ENCODE measurements at places on chromosomes 4 and X.

- DNase-seq = no peak
Observed at GRCh38 chr4:94722748-94723147, 35.0 kb upstream of the BMPR1B start.

DNA sequence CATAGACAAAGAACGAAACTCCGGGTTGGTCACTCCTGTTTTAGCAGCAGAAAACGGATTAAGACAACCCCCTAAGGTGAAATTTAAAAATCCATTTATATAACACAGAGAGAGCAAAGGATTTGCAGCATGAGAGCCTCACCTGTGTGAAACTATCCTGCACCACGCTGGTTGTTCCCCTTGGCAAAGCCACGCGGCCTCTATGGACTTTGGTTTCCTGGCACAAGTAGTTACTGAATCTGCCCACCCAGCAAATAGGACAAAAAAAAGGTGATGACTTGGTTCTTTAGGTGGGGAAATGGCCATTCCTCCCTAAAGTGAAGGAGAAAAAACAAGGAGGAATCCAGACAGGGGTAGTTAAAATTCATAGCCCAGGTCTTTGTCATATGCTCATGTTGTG, 133.1 kb downstream of the PLS3 start:
- DNase-seq = no peak

- no peak for DNase-seq
Observed at GRCh38 chr4:139658586-139659382, 6.8 kb upstream of the MGST2 start.

DNA sequence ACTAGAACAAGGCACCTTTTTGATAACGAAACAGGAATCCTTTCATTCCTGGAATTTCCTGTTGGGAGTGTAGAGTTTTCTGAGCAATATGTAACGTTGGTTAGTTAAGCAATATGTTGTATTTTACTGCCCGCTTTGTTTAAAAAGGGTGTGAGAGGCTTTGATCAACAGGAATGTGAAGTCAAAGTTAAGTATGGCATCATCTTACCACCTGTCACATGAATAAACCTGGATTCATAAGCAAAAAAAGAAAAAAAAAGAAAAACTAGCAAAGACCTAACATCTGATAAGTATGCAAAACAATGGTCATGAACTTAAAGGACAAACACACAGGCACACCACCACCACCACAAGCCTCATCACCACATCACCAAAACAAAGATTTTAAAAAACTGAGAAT, 7.1 kb upstream of the CXCL5 start:
- DNase-seq = no peak

DNA sequence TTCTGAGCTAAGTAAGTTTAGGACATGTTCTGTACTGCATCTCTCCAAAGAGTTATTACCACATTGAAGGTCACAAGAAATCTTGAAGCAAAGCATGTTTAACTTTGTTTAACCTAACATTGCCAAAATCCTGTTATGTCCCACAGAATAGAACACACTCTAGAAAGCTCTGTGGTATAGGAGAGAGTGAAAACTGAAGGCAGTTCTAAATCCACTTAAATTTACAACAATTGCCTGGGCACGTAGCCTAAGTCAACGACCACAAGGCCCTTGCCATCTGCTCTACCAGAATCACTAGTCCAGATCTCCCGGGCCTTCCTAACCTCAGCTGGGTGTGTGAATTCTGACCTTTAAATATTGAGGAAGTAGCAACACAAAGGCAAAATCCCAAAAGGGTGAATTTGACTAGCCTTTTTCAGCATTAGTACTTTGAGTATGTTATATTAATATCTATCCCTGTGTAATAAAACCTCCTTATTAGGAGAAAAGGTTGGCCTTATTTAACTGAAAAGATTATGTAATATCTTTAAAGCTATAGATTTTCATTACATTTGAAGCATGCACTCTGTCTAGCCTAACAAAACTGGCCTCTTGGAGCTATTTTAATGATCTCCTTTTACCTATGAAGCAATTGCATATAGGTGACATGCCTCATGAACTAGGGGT, 4.5 kb upstream of the MAML3 start:
- DNase-seq = no peak

DNA sequence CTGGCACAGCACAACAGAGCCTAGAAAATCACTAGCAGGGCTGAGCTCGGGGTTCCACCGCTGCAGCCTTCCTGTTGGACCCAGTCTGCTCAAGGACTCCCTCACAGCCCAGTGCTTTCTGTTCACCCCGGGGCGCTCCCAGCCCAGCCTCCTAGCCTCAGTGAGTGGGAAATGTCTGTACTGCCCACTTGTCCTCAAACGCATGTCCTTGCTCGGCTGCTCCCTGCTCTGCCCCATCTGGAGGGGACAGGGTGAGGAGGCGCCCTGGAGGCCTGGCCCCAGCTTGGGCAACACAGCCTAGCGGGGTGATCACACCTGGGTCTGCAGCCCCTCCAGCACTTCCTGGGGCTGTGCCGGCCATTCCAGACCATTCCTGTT, 11.9 kb upstream of the CCNQ start:
- DNase-seq = no peak

- no peak for DNase-seq
Observed at GRCh38 chr4:8276358-8277240, 7.0 kb downstream of the HTRA3 start.

GRCh38 chr4:151304226-151304625, 21.2 kb downstream of the SH3D19 start:
- no peak for DNase-seq

DNA sequence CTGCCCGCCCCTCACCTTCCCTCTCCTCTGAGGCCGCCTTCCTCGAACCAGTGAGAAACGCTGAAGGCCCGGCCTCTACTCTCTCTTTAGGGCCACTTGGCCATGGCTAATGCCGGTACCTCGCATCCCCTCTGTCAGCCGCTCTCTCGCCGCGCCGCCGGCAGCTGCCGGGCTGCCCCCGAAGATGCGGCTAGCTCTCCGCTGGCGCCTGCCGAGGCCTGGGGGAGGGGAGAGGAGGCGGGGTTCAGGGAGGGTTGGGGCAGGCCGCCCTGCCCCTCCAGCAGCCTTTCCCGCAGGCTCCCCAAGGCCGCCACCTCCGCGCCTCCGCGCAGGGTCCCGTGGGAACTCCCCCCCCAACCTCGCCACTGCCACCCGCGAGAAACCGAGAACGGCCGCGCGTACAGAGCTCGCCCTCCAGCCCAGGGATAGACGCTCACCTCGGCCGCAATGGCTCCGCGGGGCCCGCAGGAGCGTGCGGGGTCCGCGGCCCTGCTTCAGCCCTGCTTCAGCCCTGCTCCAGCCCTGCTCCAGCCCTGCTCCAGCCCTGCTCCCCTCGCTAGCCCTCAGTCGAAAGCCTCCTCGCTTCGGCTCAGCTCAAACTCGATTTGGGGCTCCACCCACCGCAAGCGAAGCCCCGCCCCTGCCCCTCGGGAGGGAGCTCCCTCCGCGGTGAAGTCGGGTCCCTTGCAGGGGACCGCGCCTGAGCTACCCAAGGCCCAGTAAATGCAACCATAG, at the start of gene HUWE1:
Gene HUWE1 (minus strand): TSS at position 569 of the 735 bp plus-strand sequence. CDS start 32,612 bp downstream, outside the sequence.
- no peak for DNase-seq

DNA sequence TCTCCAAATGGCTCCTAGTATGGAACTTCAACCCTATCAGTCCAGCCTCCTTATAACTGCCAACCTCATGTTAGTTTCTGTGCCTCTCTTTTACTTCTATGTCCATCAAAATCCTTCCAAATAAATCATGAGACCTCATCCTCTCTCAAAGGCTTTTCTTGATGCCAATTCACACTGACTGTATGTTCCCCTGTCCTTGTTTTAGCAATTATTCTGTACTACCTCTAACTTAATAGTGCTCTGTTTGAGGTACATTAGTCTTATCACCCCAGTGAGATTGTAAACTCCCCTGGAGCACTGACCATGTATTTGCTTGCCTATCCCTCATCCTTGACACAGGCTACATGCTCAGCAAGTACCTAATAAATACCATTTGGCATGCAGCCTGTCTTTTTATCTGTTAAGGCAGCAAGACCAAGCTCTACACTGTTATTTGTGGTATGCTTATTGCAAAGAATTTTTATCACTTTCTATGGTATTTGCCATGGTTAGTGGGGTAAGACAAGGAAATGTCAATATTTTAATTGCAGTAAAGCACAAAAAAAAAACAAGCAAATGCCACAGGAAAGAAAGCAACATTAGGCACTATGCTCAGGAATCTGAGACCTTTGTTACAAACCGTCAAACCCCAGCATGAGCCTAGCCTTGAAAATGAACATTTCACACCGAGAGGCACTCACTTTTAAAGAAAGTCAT, 119.2 kb downstream of the SMARCA1 start:
- no peak for DNase-seq

- no peak for DNase-seq
Observed at GRCh38 chr4:38560768-38561558, 103.0 kb upstream of the KLF3 start.

- no peak for DNase-seq
Observed at GRCh38 chr4:86356425-86357210, 3.2 kb downstream of the MAPK10 start.

GRCh38 chrX:110210417-110211139, 107.3 kb downstream of the AMMECR1 start:
- peak; percentile 62 for DNase-seq

GRCh38 chr4:47913861-47914219, 543 bp downstream of the NFXL1 start:
- DNase-seq = no peak

- no peak for DNase-seq
Observed at GRCh38 chr4:39908284-39908683, 69.4 kb downstream of the PDS5A start.

DNA sequence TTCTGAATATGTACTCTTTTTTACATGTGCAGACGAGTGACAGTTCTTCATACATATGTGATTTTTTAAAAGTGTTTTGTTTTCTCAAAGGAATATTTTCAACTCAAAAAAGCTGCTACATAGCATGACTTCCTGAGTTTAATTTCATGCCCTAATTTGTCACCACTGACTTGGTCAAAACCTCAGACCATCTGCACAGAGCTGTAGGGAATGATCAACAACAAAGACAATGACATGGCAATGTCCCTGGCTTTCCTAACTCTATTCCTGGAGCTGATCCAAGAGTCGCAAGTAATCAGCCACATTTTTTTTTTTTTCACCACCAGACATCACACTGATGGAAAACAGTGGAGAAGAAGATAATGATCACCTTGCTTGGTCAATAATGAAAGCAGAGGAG, 97.7 kb downstream of the TMA16 start:
- no peak for DNase-seq

DNA sequence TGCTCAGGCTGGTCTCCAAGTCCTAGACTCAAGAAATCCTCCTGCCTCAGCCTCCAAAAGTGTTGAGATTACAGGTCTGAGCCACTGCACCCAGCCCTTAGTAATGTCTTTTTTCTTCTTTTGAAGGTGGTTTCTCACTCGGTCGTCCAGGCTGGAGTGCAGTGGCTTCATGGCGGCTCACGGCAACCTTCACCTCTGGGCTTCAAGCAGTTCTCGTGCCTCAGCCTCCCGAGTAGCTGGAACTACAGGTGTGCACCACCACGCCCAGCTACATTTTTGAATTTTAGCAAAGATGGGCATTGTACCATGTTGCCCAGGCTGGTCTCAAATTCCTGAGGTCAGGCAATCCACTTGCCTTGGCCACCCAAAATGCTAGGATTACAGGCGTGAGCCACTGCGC, 32.3 kb upstream of the ASMTL start:
- no peak for DNase-seq

DNA sequence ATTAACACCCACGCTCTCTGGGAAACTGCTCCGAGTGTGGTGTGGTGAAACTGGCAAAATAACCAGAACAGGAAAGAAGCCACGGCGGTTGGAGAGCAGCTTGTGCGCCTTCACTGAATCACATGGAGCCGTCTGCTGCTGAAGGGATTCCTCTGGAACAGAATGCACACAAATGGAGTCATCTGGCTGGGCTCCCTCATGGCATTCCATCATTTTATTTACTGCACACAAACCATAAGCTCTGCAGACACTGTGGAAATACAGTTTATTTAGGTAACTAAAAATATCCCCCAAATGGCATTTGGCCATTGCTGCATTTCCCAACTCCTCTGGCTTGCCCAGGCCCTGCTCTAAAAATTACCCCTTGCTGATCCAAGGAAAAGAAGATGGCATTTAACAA, 187.0 kb upstream of the S100G start:
- no peak for DNase-seq

DNA sequence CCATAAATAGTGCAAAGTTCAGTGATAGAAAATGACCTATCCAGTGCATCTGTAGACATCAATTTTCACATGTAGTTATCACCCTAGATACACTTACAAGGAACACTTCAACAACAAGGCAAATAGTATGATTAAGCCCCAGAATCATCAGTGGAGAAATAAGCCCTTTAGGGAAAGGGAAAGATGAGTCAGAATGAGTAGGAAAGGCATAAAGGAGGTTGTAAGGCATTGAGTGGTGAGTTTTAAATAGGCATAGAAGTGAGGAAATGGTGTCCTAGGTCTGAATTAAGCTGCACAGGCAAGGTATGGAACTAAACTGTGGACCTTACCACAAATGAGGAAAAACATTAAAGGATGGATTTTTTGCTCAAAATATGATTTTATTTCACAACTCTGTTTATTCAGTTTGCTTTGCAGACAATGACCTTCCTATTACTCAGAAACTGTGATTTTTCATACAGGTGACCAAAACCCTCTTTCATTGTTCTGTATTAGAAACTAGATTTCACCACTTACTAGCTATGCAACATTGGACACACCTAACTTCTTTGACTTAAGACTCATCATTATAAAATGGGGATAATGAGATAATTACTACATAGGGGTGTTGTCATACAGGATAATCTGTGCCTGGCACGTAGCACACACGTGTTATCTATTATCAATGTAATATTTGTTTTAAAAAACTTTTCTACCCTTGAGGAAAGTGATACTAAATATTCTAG, 57.0 kb upstream of the MAP9 start:
- no peak for DNase-seq

GRCh38 chrX:11239230-11239629, 54.0 kb upstream of the AMELX start:
- DNase-seq = no peak

GRCh38 chr4:127140306-127140705, 492.5 kb upstream of the INTU start:
- peak; percentile 48 for DNase-seq

GRCh38 chr4:8439914-8440491, 520 bp downstream of the ACOX3 start:
- DNase-seq = no peak

- no peak for DNase-seq
Observed at GRCh38 chr4:8744083-8744805, 127.4 kb downstream of the HMX1 start.

DNA sequence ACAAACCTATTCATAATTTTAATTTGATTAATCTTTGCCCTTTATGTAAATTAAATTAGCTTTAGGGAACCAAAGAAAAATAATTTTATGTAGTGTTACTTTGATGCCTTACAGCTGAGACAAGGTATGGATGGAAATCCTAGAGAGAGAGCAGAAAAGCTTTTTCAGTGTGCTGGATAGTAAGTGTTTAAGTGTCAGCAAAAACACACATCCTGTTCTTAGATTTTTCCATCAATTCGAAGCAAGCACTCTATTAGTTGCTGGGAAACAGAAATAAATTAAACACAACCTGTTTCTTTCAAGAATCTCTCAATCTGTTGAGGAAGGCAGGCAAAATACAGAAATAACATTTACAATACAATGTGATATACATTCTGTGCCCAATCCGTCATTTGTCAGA, 327.8 kb downstream of the GALNTL6 start:
- DNase-seq = no peak
